Foreskin keratinocyte (primary cell): ENCODE measurements at places on chromosomes 13 and 19. TPM values are rescaled to one million over a fixed set of nuclear protein-coding genes. Genes with fewer than 3 reads are reported as not detected.

The SYCN gene
- total RNA-seq, result not detected in 2 replicates

The ZNF541 gene
- not detected in 2 replicates for total RNA-seq

The KLK1 gene
- 1.1 and 1.3 TPM in 2 replicates for total RNA-seq

The FKRP gene
- total RNA-seq, result 11.9 and 14.8 TPM in 2 replicates

The CHERP gene
- 18.4 and 18.9 TPM in 2 replicates for total RNA-seq

The NLRP4 gene
- total RNA-seq, result not detected in 2 replicates

The RFX1 gene
- 4.2 and 4.6 TPM in 2 replicates for total RNA-seq

The SLC10A2 gene
- 0.39 and 0.95 TPM in 2 replicates for total RNA-seq

The ILF3 gene
- 189 and 218 TPM in 2 replicates for total RNA-seq
